ENCODE measurements at places on chromosomes 13 and 19.

GRCh38 chr19:4693471-4694121, 23.5 kb upstream of the MYDGF start:
- DNase-seq, result no peak

- DNase-seq, result no peak
These were observed 31.2 kb upstream of the RCBTB2 start for GRCh38 chr13:48564056-48564455.

- no peak for DNase-seq
These were observed 18.1 kb downstream of the NALCN start for GRCh38 chr13:101398191-101398590.

GRCh38 chr19:58374200-58374599, 6.6 kb downstream of the ZNF837 start:
- DNase-seq, result no peak

DNA sequence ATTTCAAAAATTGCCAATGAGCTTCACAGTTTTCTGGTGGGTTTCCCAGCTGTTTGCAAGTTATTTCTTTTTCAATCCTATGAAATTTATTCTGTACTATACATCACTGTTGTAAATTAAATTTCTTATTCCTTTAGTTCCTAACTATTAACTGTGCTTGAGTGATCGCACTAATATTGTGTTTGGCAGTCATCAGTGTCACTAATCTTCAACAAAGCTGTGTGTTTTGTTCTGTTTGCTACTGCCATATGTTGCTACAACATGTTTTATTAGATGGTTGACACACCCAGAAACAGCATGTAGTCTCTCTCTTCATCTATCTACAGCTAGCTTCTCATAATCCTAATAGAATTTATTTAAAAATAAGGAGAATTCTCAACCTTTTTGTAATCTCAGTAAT, 453.6 kb upstream of the PRR20A start:
- no peak for DNase-seq

DNA sequence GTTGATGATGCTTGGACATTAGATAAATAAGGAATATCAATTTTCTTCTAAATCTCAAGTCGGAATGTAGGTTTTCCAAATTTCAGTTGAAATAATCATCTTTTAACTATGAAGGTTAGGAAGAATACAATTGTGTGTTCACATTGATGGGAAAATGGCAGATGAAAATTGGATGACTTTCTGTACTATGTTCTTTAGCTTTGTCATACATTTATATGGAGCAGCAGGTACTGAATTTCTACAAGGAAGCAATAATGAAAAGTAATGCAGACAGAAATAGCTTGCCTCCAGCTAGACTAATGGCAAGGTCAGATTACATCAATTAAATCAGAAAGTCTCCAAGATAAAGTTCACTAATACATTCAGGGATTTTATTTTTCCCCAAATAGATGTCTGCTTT, 1423.7 kb upstream of the PCDH20 start:
- no peak for DNase-seq

- DNase-seq, result no peak
These were observed 223.7 kb upstream of the TSHZ3 start for GRCh38 chr19:31572976-31573298.

DNA sequence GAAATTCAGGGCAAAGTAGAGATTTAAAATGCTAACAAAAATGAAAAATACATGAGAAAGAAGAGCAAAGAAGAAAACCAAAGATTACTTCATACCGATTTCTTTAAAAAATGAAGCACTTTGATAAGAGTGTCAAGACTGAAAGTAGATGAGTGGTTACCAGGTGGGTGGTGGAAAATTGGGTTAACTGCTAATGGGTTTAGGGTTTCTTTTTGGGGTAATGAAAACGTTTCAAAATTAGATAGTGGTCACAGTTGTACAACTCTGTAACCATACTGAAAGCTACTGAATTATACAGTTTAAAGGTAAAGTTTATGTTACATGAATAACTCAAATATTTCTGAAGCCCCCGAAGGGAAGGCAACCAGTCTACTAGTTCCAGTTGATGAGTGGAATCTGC, 179.4 kb downstream of the NDFIP2 start:
- DNase-seq, result no peak

All from aorta (tissue), 5 donors.